ENCODE measurements at places on chromosomes 16 and 17.

GRCh38 chr16:4372001-4372577 lies 441 bp downstream of the VASN start:
- DNase-seq, result peak; percentile 45

DNA sequence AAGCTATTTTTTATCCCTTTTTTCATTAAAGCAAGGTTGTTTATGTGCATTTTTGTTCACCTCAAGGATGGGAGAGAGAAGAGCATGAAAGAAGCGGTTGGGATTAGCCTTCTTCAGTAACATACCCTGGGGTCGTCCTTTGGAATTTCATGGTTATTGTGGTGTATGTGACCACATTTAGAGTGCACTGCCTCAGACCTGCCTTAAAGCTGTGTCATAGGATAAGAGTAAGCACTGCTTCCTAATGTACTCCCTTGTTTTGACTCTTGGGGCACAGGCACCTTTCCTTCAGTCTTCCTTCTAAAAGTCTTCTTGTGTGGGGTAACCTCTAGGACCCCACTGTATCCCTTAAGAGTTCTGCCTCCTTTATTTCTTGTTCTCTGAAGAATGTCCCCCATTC lies 28.9 kb downstream of the TNRC6A start:
- no peak for DNase-seq

DNA sequence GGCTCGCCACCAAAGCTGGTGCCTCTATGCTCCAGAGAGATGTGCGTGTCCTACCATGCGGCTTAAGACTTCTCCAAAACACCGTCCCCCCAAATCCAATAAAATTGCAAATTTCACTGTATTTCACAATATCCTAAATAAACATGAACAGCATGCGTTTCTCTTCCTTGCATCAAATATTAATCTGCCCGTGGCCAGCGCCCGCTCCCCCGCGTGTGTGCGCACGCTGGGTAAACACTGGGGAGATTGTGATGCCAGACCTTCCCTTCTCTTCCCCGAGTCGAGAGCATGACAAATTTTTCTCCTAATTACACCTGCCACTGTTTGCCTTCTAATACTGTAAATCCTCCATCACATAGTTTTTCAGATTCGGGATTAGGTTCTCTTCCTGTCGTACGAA lies 148.1 kb downstream of the MRM1 start:
- DNase-seq, result no peak

DNA sequence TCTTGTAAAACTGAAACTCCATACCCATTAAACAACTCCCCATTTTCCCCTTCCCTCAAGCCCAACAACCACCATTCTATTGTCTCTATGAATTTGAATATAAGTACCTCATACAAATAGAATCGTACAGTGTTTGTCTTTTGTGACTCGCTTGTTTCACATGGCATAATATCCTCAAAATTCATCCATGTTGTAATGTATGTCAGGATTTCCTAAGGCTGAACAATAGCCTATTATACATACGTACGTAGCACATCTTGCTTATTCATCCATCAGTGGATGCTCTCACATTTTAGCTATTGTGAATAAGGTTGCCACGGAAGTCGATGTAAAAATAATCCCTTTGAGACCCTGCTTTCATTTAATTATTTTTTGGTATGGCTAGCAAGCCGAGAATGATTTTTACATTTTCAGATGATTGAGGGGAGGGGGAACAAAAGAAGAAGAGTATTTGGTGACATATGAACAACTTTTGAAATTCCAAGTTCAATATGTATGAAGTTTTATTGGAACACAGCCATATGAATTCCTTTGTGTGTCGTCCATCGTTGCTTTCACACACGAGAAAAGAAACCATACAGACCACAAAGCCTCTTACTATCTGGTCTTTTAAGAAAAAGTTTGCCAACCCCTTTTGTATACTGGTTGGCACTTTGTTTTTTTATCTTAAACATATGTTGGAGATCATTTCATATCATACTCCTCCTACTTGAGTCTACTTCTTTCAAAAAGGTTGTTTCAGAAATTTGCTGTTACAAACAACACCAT lies 371.2 kb downstream of the NPIPA8 start:
- no peak for DNase-seq

DNA sequence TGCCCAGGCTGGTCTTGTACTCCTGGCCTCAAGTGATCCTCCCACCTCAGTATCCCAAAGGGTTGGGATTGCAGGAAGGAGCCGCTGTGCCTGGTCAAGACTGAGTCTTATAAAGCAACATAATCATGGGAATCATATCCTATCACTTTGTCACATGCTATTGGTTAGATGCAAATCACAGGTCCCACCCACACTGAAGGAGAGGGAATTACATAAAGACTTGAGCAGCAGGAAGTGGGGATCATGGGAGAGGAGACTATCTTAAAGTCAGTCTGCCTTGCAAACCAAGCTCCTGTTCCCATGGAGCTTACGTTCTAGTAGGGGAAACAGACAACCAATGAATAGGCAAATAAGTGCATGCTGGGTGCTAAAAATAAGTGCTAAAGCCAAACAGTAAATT lies 28.3 kb upstream of the TENT4B start:
- no peak for DNase-seq

GRCh38 chr16:474420-475122 lies 49.1 kb downstream of the RAB11FIP3 start:
- DNase-seq, result no peak

Measured in OCI-M1 (cell line).